Activated gamma-delta T cell treated with Interleukin-2 at 50 U/mL for 16 hours (primary cell): ENCODE measurements at places on chromosomes 1 and 21.

DNA sequence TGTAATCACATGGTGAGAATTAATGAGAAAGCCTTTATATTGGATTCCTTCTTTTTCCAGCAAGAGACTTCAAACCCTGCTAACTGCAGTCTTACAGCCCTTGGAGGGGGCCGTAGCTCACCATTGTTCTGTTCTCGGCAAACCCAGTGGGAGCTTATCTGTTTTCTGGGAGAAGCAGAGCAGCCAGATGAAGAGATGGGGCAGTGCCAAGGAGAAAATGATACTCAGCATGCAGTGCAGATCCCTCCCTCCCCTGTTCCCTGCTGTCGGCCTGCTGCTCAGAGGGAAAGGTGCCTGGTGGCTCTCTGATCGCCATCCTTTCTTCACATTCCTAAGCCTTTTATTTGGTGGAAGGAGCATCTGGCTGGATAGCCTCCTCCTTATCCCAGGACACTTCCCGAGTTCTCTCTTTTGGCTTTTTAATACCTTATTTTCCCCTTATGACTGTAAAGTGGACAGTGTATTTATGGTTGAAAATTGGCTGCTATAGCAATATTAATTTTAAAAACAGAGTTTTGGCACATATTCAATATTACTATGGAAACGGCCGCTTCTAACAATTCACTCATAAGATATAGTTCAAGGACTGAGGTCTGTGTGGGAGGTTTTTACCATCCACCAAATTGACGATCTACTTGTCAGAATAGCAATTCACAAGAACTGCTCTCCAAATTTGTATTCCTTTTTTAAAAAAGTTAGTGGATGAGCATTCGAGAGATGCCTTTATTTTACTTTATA, 203.4 kb downstream of the CRB1 start:
- DNase-seq = no peak

DNA sequence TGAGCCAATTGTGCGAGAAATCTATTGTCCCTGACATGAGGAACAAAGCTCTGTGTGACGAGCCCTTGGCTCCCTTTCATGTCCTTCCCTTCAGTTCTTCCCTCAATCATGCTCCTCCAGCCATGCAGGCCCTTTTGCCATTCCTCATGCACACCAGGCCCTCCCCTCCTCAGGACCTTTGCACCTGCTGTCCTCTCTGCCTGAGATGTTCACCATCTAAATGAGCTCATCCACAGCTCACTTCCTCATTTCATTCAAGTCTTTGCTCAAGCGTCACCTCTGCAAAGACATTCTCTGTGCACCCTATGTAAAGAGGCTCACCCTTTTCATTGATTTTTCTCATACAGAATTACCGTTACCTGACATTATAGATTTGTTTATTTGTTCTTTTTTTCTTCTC, 43.7 kb downstream of the C8B start:
- no peak for DNase-seq

DNA sequence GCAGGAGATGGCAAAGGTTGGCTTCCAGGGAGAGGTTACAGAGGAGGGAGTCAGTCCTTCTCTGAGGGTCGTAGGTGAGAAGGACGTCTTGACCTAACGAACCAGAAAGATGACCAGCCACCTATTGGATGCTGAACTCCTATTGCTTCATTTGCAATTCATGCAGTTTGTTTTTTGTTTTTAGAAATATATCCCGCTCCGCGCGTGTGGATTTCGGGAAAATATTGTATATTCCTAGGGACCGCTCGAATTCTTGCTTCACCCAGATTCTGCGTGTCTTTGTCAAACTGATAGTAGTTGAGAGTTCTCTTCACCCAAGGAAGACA, 564 bp downstream of the DISP1 start:
- DNase-seq = no peak

DNA sequence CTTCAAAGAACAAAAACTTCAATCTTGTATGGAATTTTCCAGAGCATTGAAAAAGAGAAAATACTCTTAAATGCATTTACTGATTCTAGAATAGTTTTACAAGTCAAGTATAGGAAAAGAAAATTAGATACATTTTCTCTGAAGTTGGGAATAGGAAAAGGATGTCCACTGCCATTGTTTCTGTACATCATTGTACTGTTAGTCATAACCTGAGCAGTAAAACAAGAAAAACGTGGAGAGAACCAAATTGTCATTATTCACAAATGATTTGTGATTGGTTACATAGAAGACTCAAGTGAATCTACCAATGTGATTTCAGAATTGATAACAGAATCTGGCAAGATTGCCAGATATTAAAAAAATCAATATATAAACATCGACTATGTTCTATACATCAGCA, 27.4 kb downstream of the PRKACB start:
- DNase-seq = no peak

DNA sequence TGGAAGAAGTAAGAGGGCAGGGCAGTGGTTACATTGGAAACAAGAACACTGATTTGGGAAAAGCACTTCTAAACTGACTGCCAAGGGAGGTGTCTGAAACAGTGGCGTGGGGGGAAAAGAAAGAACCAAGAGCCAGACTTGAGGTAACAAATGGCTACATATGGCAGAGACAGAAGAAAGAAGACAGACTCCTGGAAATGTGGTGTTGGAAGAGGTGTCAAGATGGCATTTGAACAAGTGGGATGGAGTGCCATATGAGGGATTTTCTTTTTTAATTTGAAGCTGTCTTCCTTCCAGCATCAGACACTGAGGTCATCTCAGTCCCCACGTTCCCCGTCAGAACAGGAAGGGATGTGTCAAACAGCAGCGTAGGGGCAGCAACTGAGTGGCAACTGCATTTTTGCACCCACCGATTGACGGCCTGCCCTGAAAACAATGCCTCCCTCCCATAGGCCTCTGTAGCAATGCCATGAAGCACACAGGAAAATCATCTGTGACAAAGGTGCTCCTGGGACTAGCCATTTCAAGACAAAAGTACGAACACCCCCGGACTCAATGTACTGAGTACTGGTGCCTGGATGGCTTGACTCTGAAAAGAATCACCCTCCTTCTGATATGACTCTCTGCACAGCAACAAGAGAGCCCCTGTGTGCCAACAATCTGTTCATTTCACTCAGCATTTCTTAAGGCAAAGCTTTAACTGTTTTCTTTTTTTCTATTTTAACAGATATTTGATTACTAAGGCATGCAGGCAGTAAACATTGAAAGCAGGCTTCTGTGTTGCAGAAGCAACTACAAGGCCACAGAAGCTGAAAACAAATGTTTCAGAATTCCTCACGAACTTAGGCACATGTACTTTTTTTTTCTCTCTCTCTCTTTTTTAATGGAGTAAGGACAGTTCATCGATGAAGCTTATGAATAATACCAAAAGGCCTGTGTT, 37.0 kb downstream of the LPAR3 start:
- no peak for DNase-seq

DNA sequence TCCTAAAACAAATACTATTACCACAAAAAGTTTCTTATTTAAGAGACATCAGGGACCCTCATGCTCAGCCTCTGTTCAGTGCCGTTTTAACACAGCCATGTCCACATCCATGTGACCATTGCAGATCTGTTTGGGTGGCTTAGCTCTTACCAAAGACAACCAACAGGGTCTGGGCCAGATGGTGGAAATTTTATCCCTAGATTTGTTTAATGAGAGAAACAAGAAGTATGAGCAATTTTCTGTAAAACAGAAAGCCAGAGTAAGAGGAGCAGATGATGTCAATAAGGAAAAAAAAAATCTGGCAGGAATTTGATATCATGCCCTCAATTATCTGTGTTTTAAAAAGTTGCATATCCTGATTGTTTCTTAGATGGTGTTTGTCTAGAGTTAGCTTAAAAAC, 299.9 kb downstream of the TM2D1 start:
- no peak for DNase-seq

GRCh38 chr21:25953659-25954058, 216.9 kb downstream of the APP start:
- no peak for DNase-seq

GRCh38 chr1:58358346-58358745, 188.2 kb downstream of the OMA1 start:
- no peak for DNase-seq

DNA sequence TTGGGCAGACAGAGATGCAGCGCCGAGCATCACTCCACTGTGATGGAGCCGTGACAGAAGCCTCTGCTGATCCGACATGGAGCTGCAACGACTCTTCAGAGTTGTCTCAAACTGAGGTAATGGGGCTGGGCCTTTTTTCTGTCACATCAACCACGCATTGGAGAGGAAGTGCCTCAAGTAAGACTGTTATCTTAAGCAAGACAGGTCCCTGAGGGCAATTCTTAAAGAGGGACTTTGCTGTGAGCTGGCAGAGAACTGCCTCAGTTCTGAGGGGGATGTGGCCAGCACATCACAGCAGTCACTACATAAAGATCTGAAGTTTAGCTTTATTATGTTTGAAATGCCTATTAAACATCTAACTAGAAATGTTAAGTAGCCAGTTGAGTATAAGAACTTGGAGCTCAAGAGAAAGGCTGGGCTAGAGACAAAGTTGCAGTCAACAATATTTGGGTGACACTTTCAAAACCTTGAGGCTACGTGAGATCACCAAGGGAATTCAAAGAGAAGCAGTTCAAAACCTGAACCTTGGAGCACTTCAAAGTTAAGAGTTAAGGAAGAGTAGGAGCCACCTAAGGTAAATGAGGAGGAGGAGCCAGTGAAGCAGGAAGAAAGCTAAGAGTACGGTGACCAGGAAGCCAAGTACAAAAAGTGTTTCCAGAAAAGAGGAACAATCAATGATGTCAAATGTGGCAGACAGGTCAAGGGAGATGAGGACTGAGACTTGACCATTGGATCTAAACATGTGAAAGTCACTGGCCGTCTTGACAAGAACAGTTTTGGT, 54.2 kb upstream of the BCL9 start:
- no peak for DNase-seq

DNA sequence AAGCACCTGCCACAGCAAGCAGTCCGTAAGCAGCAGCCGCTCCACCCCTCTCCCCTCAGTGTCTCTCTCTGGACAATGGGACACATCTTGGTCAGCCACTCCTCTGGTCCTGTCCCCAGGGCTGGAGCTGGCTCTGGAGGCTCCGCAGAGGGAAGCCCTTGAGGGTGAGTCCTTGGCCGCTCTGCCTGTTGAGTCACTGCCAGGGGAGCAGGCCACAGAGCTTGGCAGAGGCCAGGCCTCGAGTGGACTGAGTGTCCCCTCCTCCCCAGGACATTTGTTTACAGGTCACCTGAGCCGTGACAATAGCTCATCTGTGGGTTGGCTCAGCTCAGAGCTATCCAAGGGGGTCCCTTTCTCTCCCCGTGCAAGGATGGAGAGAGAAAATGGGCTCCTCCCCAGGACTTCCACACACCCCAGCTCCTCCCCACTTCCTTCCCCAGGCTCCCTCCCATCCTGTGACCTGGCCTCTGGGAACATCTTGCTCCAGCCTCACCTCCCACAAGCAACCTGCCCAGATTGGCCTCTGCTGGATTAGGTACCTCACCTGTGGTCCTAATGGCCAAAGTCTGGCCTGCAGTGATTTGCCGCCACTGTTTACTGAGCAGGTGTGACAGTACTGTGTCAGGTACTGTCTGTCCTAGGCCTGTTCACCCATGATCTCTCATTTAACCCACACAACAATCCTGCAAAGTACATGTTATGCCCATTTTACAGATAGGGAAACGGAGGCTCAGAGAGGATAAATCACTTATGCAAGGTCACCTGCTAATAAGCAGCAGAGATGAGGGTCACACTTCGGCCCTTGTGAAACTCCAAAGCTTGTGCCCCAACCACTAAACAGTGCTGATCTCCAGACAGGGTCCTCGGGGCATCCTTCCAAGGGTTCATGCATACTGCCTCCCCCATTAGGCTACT, 4.8 kb downstream of the FAM131C start:
- DNase-seq = no peak

GRCh38 chr1:228837817-228838716, 102.8 kb downstream of the RHOU start:
- no peak for DNase-seq

GRCh38 chr1:16048573-16049189, 5.1 kb downstream of the CLCNKB start:
- DNase-seq = peak; percentile 35

GRCh38 chr1:192529811-192530210, 45.8 kb upstream of the RGS1 start:
- DNase-seq = no peak

DNA sequence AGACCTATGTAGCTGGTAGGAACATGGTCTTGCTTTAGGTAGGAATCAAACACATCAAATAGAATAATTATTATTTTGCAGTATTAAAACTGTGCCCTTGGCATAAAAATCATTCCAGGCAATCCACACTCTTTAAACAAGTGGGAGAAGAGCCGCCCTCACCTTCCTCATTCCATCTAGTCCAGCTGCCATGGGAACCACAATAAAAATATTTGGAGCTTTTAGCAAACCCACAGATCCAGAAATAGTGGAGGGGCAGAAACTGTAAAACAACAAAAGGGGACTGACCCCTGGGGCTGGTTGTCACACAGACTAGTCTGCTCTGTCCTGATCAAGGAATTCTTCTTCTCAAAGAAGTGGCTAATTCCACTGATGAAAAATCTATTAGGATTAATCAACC, 61.6 kb downstream of the PTPRC start:
- DNase-seq = no peak

GRCh38 chr1:214505134-214505533, 46.3 kb downstream of the PTPN14 start:
- DNase-seq = no peak

GRCh38 chr1:82220754-82221153, 420.0 kb downstream of the ADGRL2 start:
- no peak for DNase-seq

DNA sequence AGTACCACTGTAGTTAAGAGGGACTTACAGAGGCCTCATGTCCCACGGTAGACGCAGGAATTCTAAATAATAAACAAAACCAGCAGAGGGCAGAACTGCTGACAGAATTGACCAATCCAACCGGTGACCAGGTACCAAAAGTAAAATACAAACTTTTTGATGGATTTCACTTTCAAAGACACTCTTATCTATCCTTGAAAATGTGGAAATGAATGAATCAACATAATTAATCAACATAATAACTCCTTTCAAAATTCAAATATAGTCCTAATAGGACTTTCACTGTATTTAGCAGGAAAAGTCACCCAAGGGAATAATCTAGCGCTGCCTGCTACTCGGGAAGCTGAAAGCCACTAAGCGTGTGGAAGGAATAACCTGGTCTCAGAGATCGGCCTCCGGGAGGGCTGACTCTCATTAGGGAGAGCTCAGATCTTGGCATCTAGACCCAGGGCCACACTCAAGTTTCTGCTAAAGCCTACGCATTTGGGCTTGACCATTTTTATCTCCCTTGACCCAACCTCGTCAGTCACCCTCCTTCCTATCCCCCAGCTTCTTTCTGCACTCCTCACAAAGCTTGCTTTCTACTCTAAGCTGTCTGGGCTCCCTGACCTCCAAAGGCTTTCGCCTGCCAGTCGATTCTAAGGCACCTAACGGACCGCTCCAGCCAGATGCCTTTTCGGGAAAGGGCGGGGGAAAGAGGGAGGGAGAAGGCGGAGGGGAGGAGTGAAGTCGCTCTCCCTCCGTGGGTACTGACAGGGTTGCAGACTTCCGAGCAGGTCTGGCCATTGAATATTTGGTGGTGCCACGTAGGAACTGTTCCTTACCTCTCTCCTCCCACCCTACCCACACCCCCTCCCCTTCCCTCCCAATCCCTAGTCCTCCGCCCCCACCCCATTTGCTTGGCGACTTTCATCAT, 1.6 kb downstream of the COL11A1 start:
- no peak for DNase-seq
